Adipocyte (in vitro differentiated cells): ENCODE measurements at places on chromosomes 12 and 14.

DNA sequence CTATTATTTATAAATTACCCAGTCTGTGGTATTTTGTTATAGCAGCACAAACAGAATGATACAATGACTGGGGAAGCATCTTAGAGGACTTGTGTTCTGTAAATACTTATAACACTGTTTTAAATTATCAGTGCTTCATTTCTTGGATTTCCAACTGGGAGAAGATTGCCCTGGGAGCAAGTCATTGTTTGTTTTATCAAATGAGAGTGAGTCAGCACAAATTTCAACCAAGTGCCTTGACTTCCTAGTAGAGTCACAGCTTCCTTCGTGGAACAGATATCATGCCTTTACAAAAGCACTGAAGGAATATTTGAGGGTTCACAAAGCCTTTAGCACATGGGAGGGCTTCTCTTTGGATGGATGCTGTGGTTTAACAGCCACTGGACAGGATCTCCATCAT, 234.1 kb downstream of the KTN1 start:
- DNase-seq = no peak

GRCh38 chr14:25121337-25122129, 71.6 kb upstream of the STXBP6 start:
- DNase-seq = peak; percentile 89

GRCh38 chr14:99576761-99577705, 27.0 kb downstream of the CCDC85C start:
- DNase-seq = no peak

DNA sequence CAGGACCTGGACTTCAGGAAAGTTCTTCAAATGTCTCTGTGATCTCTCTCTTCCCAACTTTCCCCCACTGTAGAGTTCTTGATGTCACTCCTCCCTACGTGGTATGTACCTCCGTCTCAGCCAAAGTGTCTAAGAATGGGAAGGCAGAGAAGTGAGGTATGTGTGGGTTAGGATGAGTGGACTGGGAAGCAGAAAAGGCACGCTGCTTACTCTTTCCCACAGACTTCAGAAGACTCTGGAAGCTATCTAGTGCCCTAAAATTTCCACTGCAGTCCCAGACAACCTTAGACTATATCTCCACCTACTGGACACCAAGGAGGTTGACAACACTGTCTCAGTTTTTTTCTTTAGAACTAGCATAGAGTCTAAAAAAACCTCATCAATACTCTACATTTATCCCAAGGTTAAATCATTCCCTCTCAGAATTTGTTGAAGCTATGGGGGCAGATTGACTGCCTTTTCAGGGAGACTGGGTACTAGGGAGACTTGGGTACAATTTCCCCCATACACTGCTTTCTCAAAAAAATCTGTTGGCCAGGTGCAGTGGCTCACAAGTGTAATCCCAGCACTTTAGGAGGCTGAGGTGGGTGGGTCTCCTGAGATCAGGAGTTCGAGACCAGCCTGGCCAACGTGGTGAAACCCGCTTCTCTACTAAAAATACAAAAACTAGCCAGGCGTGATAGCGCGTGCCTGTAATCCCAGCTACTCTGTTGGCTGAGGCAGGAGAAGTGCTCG, 20.6 kb upstream of the ITGA5 start:
- DNase-seq = peak; percentile 87

- DNase-seq = peak; percentile 76
Measured at GRCh38 chr14:39015360-39015961, 87.6 kb downstream of the SEC23A start.

DNA sequence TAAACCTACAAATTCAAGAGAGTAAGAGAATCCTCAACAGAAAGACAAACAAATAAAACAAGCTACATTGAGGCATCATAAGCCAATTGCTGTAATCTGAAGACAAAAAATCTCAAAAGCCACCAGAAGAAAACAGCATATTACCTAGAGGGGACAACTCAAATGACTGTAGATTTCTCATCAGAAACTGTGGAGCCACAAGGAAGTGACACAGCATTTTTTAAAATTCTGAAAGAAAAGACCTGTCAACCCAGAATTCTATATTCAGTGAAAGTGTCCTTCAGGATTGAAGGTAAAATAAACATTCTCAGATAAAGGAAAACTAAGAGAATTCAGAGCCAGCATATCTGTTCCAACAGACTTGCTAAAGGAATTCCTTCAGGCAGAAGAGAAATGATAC, 147.8 kb upstream of the DHRS4 start:
- DNase-seq = no peak

- DNase-seq = no peak
Measured at GRCh38 chr12:122862872-122863701, 27.8 kb downstream of the HIP1R start.

DNA sequence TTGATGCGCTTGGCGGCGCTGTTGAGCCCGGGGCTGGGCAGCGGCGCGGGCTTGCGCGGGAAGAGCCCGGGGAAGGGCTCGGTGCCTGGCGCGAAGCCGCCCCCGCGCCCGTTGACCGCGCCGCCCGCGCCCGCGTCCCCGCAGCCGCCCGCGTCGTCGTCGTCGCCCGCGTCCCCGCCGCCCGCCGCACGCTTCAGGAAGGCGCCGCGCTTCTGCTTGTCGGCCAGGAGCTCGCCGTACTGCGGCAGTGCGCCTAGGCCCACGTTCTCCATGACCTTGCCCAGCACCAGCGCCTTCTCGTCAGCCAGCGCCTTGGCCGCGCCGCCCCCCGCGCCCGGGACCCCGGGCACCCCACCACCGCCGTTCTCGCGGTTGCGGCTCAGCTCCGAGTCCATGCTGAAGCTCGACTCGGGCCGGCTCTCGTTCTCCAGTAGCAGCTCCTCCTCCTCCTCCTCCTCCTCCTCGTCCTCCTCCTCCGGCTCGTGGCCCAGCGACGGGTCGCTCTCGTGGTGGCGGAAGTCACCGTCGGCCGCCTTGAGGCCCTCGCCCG, 97.2 kb downstream of the BCL11B start:
- DNase-seq = no peak

DNA sequence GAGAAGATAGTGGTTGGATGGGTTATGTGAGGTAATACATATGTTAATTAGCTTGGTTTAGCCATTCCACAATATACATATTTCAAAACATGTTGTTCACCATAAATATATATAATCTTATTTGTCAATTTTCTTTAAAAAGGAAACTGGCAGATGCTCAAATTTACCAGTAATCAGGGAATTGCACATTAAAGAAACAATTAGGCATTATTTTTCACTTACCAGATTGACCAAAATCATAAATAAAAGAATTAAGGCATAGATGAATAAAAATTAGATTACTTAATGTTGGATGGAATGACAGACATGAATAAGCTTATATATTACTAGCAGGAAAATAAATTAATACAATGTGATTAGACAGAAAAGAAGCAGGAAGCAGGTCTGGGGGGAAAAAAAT, 147.2 kb downstream of the PLEKHA5 start:
- DNase-seq = no peak

DNA sequence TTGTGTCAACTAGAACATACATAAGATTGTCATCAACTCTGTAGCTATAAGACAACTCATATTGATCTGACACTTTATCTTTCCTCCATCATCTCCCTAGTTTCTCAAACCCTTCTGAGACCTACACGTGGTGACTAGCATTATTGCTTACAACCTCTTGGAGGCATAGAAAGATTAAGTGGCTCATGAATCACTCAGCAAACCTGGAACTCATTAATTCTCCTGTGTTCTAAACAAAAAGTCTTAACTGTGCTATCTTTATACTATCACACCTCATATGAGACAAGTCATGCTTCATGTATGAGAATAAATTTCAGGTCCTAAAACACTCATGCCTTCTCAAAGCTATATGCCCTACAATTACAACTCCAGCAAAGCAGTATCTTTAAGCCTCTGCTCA, 408.6 kb upstream of the SYT1 start:
- no peak for DNase-seq

DNA sequence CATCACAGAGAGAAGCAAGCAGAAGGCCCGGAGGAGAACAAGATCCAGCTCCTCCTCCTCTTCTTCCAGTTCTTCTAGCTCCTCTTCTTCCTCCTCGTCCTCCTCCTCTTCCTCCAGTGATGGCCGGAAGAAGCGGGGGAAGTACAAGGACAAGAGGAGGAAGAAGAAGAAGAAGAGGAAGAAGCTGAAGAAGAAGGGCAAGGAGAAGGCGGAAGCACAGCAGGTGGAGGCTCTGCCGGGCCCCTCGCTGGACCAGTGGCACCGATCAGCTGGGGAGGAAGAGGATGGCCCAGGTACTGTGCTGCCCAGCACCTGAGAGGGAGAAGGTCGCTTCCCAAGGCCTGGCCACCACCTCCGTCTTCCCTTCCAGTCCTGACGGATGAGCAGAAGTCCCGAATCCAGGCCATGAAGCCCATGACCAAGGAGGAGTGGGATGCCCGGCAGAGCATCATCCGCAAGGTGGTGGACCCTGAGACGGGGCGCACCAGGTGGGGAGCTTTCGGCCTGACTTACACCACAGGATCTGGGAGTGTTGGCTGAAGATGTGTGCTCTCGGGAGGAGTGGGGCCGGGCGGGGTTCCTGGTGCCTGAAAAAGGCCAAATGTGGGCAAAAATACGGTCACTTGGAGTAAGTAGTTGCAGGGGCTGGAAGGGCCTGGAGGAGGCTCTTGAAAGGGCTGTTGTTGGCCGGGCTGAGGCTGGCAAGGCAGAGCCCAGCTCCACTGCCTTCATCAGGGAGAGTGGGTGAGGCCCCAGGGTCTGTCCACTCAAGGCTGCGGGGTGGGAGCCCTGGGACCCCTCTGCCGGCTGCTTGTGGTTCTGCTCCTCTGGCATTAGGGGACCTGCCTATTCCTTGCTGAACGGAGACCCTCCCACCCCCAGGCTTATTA, 1.4 kb downstream of the ARL6IP4 start:
- DNase-seq = no peak

GRCh38 chr14:66152747-66153146, 333.4 kb upstream of the CCDC196 start:
- peak; percentile 5 for DNase-seq

DNA sequence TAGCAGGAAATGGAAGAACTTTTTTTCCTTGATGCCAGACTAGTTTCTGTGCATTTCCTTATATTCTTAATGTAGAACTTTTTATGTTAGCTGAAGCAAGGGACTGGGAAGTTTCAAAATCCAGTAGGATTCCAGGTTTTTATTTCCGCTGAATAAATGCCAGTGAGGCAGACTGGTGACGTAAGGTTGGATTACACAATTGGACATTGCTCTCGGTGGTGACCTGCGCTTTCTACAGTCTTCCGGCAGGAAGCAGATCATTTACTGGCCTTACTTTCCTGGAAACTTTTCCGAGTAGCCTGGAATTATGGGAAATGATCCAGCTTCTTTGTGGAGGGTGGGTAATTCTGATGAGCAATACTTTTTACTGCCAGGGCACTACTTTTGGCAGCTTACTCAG, 3.6 kb downstream of the IFT43 start:
- DNase-seq = no peak

- DNase-seq = no peak
Measured at GRCh38 chr12:110935588-110935987, 15.2 kb upstream of the MYL2 start.

- DNase-seq = no peak
Measured at GRCh38 chr12:119693511-119693910, 25.6 kb downstream of the PRKAB1 start.

- DNase-seq = peak; percentile 98
Measured at GRCh38 chr12:89352492-89353187, at the start of gene DUSP6. DUSP6 (minus strand) TSS chr12:89352501; CDS start chr12:89352039, 462 bp downstream.

GRCh38 chr12:59452259-59452658, 143.6 kb upstream of the SLC16A7 start:
- DNase-seq = peak; percentile 77

DNA sequence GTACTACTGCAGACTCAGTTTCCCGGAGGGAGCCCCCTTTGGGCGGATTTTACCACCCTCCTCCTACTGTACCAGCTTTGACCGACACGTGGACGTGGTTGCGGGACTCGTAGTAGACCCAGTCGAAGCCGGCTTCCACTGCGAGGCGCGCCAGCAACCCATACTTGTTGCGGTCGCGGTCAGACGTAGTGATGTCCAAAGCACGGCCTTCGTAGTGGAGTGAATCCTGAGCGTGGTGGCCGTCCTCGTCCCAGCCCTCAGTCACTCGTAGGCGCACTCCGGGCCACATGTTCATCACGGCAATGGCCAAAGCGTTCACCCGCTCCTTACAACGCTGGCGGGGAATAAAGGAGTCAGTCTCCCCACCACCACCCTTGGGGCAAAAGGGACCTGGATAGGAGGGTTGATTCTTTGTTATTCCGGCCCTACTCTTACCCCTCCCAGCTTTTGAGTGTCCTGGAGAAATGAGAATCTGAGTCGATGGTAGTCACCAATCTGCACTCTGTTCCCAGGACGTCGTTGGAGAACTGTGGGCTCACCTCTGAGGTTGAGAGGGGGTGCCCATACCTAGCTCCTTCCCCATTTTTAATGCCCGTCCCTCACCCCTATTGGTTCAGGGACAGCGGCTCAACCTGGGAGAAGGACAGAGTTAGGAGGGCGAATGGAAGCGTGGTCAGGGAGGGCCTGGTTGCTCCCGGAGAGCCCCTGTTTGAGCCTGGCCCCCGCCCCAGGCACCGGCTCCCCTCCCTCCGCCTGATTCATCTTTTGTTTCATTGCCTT, 3.4 kb downstream of the DHH start:
- DNase-seq = no peak

DNA sequence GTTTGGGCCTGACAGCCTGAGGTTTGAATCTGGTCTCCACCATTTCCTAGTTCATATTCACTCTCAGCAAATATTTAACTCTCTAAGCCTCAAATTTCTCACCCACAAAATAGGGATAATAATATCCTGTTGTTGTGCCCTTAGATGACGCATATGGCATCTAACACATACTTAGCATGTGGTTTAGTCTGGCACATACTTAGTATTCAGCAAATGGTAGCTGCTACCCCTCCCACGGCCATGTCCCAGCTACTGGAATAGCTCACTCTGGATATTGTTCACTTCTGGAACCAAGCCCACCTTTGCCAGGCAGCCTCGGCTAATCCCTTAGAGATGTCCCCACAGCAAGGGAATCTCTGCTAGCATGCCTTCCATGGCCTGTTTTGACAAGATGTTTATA, 53.3 kb downstream of the BICD1 start:
- DNase-seq = no peak

GRCh38 chr12:104354167-104354867, 50.8 kb downstream of the EID3 start:
- DNase-seq = no peak

- DNase-seq = no peak
Measured at GRCh38 chr12:130347588-130347987, 9.9 kb downstream of the PIWIL1 start.

DNA sequence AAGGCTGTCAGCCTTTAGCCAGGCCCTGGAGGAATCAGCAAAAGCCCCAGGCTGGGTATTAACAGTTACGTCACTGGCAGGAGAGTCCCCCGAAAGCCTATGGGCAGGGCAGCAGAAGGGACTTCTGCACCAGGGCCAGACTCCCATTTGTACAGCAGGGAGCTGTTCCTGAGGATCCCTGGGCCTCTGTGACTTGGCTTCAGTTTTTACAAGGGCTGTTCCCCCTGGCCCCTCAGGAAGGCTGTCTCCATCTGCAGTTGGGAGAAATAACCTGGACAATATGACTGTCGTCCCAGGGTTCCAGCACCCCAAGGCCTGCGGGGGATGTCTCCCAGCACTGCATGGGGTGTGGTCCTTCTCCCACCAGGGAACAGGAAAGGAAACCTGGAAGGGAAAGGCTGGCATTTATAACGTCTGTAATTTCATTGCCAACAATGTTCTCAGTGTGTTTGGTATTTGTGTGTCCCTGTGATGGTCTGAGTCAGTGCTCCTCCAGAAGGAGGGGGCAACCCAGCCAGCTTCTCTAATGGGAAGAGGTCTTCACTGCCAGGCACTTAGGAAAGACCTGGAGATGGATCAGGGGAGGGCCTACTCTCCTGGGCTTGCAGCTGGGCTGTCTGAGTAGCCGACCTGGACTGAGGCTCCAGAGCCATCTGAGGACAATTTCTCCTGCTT, 42.4 kb downstream of the ERH start:
- DNase-seq = peak; percentile 71
